ENCODE measurements at places on chromosomes 5 and 9. TPM values are rescaled to one million over a fixed set of nuclear protein-coding genes. Genes with fewer than 3 reads are reported as not detected.
A peak's percentile ranks its signal among the peaks of the same experiment; 100 is the strongest.

DNA sequence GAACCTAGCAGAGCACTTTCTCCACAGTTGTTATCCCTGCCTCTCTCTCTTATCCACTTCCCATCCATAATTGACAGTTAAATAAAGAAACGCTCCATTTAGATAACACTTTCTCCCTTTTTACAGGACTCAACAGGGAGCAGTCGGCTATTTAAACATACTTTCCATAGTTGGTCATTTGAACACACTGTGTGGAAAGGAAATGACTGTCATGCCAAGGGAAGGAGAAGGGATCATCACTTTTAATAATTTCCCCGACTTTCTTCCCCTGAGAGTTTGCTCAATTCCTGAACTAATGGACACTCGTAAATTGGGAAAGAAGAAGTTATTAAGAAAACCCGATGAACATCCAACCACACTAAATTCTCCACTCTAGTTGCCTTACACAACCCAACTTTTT, 400.8 kb upstream of the PTGER4 start:
- DNase-seq, result no peak
- H3K36me3 ChIP-seq, result no peaks in the 10 kb centered on the region
- H3K4me1 ChIP-seq, result no peaks in the 10 kb centered on the region
- no peak overlapping the region for H3K4me3 ChIP-seq

DNA sequence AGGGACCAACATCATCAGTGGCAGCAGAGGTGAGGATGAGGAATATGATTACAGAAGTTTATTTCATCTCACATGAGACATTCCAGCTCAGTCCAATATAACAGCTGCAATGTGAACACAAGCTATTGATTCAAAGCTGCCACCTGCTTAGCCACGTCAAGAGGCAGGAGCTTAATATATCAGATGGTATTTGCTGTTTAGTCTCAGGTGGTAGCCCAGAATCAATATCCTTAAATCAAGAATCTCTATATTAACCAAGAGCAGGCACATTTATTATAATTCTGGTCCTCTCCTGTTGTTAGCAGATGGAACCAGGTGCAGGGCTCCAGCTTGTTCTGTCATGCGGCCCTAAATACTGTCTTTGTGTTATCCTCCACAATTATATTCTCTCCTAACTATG, 431.6 kb downstream of the ICE1 start:
- no peaks in the 10 kb centered on the region for H3K36me3 ChIP-seq
- H3K4me3 ChIP-seq, result no peak overlapping the region
- H3K4me1 ChIP-seq, result no peaks in the 10 kb centered on the region
- H3K27ac ChIP-seq, result no peak overlapping the region
- no peaks in the 10 kb centered on the region for H3K27me3 ChIP-seq

GRCh38 chr5:96683392-96683791, 21.2 kb downstream of the CAST start:
- no peaks in the 10 kb centered on the region for H3K27me3 ChIP-seq
- no peak for DNase-seq
- H3K27ac ChIP-seq, result no peak overlapping the region
- H3K4me1 ChIP-seq, result no peaks in the 10 kb centered on the region

DNA sequence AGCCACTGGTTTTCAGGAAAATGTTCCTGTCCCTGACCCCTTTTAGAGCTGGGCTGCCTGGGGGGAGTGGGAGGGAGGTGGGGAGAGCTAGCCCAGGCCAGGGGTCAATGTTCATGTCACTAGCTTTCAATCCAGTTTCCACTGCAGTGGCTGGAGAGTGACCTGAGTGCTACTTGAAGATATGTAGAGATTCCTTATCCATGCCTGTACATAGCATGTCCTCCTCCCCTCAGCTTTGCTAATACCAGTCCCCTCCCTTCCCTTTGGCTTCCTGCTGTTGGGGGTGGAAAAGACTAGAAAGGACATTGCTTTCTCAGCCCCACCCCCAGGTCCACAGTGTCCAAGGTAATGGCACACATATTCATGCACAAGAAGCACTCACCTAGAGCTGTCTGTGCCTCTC, 7.8 kb downstream of the DNAJB5 start:
- no peak overlapping the region for H3K4me3 ChIP-seq
- H3K4me1 ChIP-seq, result peaks cover 11% of the 10 kb centered on the region
- no peaks in the 10 kb centered on the region for H3K27me3 ChIP-seq
- DNase-seq, result no peak
- no peak overlapping the region for H3K27ac ChIP-seq

Gene SIT1
- polyA plus RNA-seq, result 0.44 TPM

DNA sequence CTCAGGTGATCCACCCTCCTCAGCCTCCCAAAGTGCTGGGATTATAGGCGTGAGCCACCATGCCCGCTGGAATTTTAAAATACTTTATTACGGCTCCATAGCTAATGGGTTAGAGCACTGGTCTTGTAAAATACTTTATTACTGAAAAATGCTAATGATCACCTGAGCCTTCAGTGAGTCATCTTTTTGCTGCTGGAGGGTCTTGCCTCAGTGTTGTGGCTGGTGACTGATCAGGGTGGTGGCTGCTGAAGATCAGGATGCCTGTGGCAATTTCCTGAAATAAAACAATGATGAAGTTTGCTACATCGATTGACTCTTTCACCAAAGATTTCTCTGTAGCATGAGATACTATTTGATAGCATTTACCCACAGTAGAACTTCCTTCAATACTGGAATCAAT, 26.0 kb upstream of the GNE start:
- H3K4me3 ChIP-seq, result no peak overlapping the region
- no peaks in the 10 kb centered on the region for H3K36me3 ChIP-seq
- no peaks in the 10 kb centered on the region for H3K27me3 ChIP-seq
- H3K27ac ChIP-seq, result no peak overlapping the region

GRCh38 chr5:126334760-126335159, 88.4 kb upstream of the GRAMD2B start:
- peaks cover 9% of the 10 kb centered on the region for H3K4me1 ChIP-seq
- no peak overlapping the region for H3K27ac ChIP-seq
- DNase-seq, result no peak
- H3K4me3 ChIP-seq, result no peak overlapping the region
- no peaks in the 10 kb centered on the region for H3K36me3 ChIP-seq
- H3K27me3 ChIP-seq, result no peaks in the 10 kb centered on the region

DNA sequence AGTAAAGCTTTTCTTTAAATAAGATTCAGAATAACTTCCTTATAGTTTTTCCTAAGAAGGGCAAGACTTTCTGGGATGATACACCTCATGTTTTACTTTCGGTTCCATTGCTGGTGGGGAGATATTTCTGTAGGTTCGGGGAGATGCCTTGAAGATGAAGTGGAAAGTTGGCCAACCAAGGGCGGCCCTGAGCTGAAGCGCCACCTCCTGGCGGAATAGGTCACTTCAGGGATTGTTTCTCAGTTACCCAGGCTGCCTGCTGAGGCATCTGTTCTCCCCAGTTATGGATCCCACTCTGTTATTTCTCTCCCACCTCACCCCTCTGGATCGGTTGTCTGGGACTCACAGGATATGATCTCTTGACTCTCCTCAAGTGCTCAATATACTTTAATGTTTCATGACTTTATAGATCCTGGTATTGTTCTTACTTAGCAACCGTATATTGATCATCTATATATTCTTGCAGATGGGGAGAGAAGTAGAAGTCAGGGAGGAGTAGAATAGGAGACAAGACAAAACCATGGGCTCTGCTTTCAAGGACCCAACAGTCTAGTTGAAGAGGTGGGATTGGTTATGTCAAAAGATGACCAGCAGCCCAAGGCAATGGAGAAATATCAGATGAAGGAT, 23.4 kb downstream of the MEGF10 start:
- peak; percentile 78 for DNase-seq
- H3K4me3 ChIP-seq, result no peak overlapping the region
- no peaks in the 10 kb centered on the region for H3K36me3 ChIP-seq
- no peak overlapping the region for H3K27ac ChIP-seq
- peaks cover 2% of the 10 kb centered on the region for H3K27me3 ChIP-seq

- H3K27ac ChIP-seq, result no peak overlapping the region
- H3K4me3 ChIP-seq, result no peak overlapping the region
- H3K36me3 ChIP-seq, result no peaks in the 10 kb centered on the region
Measured at GRCh38 chr5:143850050-143850683, 38.2 kb downstream of the HMHB1 start.

GRCh38 chr5:33827885-33828284, 63.9 kb downstream of the ADAMTS12 start:
- DNase-seq, result no peak
- H3K4me3 ChIP-seq, result no peak overlapping the region
- H3K36me3 ChIP-seq, result no peaks in the 10 kb centered on the region

DNA sequence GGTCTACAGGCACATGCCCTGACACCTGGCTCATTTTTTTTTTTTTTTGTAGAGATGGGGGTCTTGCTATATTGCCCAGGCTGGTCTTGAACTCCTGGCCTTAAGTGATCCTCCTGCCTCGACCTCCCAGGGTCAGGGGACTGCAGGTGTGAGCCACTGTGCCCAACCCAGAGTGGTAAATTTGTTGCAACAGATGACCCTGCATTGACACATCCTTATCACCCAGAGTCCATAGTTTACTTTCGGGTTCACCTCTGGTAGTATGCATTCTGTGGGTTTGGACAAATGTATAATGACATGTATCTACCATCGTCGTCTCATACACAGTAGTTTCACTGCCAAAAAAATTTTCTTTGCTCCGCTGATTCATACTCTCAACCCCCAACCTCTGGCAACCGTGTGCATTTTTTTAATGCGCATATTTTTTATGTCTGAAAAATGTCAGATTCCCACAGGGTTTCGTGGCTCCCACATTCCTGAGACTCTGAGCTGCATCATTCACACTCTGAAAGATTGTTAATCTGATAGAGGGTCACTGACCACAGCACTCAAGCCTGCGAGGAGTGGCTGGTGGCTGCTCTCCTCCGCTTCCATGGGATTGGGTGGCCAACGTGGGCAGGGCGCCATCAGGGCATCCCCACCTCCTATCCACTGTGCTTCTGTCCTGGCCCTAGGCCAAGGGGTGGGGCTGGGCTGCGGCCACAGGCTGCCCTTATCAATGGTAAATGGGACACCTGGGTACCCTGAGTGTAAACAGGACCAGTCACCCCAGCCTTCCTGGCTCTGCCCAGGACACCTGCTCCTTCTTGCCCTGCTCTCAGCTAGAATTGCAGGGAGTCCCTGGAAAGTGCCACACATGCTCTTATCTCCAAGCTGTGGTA, 9.6 kb downstream of the NDST1 start:
- peaks cover 4% of the 10 kb centered on the region for H3K36me3 ChIP-seq
- peaks cover 91% of the 10 kb centered on the region for H3K4me1 ChIP-seq
- H3K4me3 ChIP-seq, result no peak overlapping the region
- H3K27me3 ChIP-seq, result no peaks in the 10 kb centered on the region
- peak; percentile 76 for DNase-seq
- H3K27ac ChIP-seq, result peak overlapping the region; percentile 90
